ENCODE measurements at places on chromosomes 16 and 17.

GRCh38 chr16:88318051-88318450 is 64.7 kb upstream of the ZNF469 start:
- DNase-seq: no peak

GRCh38 chr16:27154705-27155521 is 48.4 kb upstream of the KDM8 start:
- no peak for DNase-seq

- no peak for DNase-seq
These were observed 2.1 kb downstream of the STARD3 start for GRCh38 chr17:39639043-39639442.

DNA sequence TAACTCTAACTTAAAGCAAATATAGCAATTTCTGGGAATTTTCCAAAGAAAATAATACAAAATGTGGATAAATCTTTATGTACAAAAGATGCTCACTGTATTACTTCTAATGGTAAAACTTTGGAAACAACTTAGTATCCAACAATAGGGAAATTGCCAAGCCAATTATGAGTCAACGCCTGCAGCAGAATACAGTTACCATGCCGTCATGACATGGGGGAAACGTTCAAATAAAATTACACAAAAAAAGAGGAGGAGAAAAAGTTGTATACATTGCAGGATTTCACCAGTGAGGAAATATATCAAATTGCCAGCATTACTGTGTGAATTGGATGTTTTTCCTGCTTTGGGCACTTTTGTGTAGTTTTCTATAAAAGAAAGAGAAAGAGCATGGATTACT is 469.6 kb downstream of the SOX9 start:
- DNase-seq: no peak

DNA sequence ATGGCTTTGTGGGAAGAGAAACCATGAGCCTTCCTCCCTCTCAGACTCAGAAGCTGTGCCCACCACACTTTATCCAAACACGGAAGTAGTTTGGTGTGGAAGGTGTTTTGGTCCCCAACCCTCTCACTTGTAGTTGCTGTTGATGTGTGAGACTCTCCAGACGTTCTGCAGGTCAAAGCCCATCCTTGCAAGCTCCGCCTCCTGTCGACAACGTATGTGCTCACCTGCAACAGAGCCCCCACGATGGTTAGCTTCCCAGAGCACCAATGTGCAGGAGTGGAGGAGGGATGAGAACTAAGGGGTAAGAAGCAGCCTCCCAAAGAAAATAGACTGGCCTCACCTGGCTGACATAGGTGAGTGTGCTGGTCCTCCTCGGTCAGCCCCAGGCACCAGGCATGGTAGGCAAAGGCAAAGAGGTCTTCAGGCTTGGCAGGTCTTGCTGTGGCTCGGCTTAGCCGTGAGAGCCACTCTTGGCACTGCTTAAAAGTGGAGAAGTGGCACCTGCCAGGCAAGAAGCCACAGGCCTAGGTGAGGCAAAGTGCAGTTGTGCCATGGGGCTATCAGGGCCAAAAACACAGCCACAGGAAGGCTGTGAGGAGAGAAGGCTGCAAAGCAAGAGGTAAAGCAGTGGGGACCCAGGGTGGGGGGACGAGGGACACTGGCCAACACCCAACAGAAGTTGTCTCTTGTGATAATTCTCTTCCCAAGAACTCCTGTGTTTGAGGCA is 5.9 kb downstream of the MTMR4 start:
- DNase-seq: no peak

- no peak for DNase-seq
These were observed 7.7 kb downstream of the PRKAR1A start for GRCh38 chr17:68519911-68520310.

- no peak for DNase-seq
These were observed 357.2 kb upstream of the TNRC6C start for GRCh38 chr17:77601054-77601979.

- no peak for DNase-seq
These were observed 6.9 kb downstream of the PHOSPHO1 start for GRCh38 chr17:49223517-49224197.

GRCh38 chr17:82977606-82978005 is 101.8 kb upstream of the METRNL start:
- no peak for DNase-seq

GRCh38 chr16:57606847-57607501 is 21.5 kb upstream of the ADGRG1 start:
- DNase-seq: no peak

DNA sequence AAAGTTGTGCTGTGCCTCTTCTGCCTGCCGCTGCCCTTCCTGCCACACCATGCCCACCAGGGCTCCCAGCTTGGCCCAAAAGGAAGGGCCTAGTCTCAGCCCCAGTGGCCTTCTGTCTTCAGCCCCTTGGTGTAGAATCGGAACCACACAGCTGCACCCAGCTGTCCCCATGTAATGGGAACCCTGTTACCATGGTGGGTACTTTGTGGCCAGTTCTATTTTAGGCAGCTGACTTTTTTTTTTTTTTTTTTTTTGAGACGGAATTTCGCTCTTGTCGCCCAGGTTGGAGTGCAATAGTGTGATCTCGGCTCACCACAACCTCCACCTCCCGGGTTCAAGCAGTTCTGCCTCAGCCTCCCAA is 163.3 kb upstream of the GSE1 start:
- no peak for DNase-seq

- no peak for DNase-seq
These were observed at the start of gene USP22 for GRCh38 chr17:21042458-21043295. USP22 (minus strand) TSS chr17:21043011; CDS start chr17:21042835, 176 bp downstream.

DNA sequence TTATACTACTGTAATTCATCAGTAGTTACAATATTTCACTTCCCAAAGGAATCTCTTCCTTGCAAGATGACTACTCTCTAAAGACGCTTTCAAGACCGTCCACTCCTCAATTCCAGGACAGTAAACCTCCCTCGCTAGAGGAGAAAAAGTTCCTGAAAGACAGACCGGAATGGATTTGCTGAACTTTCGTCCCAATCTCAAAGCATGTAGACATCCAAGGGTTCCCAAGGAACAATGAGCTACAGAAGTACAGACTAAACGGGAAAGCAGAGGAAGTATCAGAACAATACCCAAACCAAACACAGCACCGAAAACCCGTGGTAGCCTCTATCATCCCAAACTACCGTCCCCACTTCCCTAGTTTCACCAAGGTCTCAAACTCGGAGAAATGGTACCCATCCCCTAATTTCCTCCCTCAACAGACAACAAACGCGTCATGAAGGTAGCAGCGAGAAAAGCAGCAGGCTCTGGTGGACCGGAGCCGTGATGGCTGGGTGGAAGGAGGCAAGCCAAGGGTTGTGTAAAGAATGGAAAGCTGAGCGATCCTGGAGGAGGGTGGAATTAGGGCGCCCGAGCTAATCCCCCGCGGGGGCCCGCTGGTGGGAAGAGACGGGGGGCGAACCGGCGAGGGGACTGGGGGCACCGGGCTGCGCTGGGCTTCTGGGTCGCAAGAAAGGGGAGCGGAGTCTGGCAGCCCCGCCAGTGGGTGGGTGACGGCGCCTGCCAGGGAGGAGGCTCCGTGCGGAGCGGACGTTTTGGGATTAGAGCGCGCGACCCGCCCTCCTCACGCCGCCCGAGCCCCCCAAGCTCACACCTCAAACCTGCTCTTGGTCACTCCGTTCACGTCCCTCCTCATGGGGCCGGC is 647 bp downstream of the FBXL20 start:
- DNase-seq: no peak

DNA sequence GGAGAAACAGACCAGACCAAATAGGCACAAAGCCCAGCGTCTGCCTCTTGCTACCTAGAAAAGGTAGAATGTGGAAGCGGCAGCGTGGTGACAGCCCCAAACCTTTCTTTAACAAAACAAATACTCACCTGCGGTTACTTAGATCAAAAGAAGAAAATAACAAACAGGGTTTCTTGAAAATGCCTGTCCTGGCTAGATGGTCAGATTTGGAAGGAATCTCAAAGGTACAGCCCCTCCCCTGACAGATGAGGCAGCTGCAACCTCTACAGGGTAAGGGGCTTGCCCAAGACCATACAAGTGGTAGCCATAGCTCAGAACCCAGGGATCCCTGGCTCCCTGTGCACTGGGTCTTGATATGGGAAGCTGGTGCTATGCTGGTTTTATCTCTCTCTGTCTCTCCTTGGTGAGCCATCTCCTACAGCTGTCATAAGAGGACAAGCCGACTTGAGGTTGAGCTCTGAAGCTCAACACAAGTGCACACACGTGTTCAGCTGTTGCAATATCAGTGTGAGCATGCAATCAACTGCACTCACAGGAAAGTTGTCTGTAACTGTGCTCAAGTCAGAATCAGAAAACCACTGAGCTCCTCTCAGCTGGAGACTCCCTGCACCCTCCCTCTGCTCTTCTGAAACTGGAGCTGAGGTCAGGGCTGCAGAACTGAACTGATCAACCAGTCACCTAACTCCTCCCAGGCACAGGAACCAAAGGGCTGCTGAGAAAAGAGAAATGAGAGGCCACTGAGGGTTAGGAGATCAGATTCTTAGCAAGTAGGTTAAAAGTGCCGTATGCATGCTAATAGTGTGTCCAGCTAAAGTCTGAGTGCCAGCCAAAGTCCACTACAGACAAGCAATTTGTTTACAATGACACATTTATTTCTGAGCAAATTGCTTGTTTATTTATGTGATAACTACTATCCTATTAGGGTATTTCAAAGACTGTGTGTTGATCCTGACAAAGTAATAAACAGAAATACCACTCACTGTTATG is 6.1 kb upstream of the RNF157 start:
- DNase-seq: no peak

DNA sequence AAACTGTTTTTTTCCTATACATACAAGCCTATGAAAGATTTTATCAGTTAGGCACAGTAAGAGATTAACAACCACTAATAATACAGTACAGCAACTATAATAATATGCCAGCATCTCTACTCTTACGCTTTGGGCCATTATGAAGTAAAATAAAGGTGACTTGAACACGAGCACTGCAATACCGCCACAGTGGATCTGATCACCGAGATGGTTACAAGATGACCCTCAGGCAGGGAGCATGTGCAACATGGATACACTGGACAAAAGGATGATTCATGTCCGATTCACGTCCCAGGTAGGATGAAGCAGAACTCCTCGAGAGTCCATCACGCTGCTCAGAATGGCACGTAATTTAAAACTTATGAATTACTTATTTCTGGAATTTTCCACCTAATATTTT is 10.5 kb downstream of the PELP1 start:
- DNase-seq: no peak

GRCh38 chr17:47204722-47205418 is 4.3 kb upstream of the MYL4 start:
- no peak for DNase-seq

Measured in NCI-H2081 treated with DMSO at 0.1 percent for 48 hours (cell line).